Stimulated activated CD4-positive, alpha-beta T cell treated with anti-CD3 and anti-CD28 coated beads, Interleukin-1b, Interleukin-23, amount 100 ng/mL, for 1 hour (primary cell): ENCODE measurements at places on chromosomes 7 and 10.

DNA sequence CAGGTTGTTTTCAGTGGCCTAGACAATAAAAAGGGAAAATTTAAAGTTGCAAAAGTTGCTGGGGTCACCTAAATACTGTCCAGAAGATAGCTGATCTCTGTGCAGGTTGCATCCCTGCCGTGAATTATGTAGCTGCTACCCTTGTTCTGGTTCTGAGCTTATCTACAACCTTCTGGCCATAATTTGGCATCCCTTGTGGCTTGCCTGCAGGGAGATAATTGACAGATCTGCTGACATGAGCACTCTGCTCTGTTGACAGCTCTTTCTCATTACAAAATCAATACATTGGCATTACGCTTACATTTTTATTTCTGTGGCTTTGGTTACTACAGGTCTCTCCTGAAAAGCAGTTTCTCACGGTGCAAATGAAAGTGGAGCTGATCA lies 29.3 kb upstream of the HECTD2 start:
- DNase-seq, result no peak

DNA sequence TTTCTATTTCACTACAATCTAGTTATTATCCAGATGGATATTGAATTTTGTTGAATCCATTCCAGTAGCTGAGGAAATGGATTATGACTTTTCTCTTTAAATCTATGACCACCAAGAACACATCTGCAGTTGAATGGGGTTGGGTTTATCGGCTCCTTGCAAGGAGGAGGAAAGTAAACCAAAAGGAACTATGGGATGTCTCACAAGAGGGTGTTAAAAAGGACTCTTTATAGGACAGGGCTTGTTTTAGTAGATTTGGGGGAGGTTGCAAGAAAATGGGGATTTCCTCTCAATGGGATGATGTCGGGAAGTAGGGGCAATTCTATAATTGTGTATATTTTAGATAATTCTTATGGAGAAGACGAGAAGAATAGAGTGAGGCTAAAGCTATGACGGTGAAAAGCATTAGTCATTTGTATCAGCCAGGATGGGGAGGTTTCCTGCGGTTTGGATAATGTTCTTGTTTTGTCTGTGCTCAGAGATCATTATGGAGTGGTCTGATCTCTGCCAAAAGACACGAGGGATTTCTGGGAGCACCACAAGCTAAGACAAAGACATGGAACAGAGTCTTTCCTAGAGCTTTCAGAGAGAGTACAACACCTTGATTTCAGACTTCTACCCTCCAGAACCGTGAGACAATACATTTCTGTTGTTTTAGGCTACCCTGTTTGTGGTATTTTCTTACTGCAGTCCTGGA lies 5.3 kb upstream of the LRRC61 start:
- DNase-seq, result no peak

- DNase-seq, result no peak
These were observed 143.3 kb downstream of the KCNMA1 start for GRCh38 chr10:77494327-77494726.

- no peak for DNase-seq
These were observed 132.9 kb downstream of the ATXN7L1 start for GRCh38 chr7:105743351-105744090.

DNA sequence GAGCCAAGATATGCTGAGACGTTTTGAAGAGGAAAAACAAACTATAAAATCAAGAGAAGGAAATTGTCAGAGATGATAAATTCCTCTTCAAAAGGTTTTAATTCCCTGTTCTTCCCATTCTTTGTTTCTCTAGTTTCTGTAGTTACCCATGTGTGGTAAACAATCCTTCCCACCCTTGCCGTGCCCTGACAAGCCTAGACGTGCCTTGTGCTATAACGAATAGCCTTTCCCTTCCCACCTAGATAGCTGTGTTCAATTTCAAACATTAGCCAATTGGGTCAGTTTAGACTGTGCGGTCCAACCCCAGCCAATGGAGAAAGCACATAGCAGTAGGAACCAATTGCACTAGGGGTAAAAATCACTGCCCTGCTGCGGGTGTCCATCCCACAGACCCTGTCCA lies 138.1 kb downstream of the RALA start:
- no peak for DNase-seq

- DNase-seq, result no peak
These were observed 85.3 kb downstream of the ZNF365 start for GRCh38 chr10:62459500-62459899.

GRCh38 chr7:15816835-15817426 lies 130.4 kb upstream of the MEOX2 start:
- no peak for DNase-seq

DNA sequence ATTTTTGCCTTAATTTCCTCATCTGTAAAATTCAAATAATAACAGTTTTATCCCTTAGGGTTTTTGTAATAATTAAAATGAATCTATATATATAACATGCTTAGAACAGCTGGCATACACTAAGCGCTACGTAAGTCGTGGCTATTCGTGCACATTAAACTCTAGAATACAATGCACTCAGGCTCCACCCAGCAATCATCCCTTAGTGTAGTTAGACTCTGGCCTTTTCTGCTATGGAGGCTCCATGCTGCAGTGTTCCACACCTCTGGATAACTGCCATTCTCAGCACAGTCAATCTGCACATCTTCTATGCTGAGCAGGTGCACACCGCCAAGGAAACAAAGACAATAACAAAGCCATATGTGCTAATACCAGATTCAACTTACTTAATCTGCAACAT lies 92.9 kb downstream of the IPMK start:
- no peak for DNase-seq

DNA sequence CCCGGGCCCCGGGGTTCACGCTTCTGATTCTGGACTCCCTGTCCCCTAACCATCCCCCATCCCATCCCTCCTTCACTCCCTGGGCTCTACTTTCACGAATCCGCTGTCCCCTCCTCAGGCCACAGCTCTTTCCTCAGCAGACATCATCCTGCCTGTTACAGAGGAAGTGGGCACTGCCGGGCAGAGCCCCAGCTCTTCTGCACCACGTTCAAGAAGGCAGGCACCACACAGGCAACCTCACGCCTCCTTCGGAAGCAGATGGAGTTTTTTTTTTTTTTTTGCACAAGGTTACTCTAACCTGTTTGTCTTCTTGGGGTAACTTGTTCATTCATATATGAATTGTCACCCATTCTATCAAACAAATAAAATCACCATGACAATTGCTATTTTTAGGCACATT lies 17.9 kb upstream of the ZNF32 start:
- DNase-seq, result no peak

GRCh38 chr7:124411796-124412195 lies 353.8 kb downstream of the GPR37 start:
- DNase-seq, result no peak

DNA sequence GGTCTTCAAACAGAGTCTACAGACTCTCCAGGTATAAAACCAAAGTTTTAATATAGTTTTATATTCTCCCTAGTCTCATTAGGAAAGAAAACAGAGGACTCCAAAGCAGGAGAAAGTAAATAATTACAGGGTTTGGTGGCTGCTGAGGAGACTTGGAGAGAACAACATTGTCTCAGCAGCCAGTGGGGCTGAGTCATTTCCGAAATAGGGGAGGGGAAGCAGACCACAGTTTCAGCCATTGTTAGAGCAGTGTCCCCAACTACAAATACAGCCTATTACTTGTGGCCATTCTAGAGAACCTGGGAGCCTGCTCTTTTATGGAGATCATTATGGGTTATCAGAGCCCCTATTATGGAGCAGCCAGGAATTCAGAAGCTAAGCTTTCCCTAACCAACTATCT lies 44.2 kb upstream of the A1CF start:
- no peak for DNase-seq

GRCh38 chr7:33868166-33868565 lies 37.2 kb upstream of the BMPER start:
- DNase-seq, result no peak

- DNase-seq, result no peak
These were observed 19.2 kb upstream of the PANK1 start for GRCh38 chr10:89664203-89664602.

DNA sequence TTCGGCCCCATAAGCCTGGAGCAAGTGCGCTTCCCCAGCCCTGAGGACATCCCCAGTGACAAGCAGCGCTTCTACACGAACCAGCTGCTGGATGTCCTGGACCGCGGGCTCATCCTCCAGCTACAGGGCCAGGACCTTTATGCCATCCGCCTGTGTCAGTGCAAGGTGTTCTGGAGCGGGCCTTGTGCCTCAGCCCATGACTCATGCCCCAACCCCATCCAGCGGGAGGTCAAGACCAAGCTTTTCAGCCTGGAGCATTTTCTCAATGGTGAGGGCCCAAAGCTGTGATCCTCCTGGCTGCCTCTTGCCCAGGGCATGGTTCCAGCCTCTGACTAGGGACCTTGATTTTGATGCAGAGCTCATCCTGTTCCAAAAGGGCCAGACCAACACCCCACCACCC lies 10.1 kb downstream of the IRF5 start:
- DNase-seq, result no peak

GRCh38 chr7:96300502-96300901 lies 21.4 kb downstream of the SLC25A13 start:
- no peak for DNase-seq

GRCh38 chr10:27457966-27458365 lies 46.1 kb upstream of the RAB18 start:
- DNase-seq, result no peak

GRCh38 chr10:119206603-119207365 lies 587 bp upstream of the GRK5 start:
- peak; percentile 23 for DNase-seq

- no peak for DNase-seq
These were observed 6.8 kb upstream of the AEBP1 start for GRCh38 chr7:44097064-44097932.

GRCh38 chr10:97138174-97138573 lies 47.6 kb downstream of the SLIT1 start:
- no peak for DNase-seq

- DNase-seq, result no peak
These were observed 6.1 kb downstream of the GUSB start for GRCh38 chr7:65975814-65976445.

DNA sequence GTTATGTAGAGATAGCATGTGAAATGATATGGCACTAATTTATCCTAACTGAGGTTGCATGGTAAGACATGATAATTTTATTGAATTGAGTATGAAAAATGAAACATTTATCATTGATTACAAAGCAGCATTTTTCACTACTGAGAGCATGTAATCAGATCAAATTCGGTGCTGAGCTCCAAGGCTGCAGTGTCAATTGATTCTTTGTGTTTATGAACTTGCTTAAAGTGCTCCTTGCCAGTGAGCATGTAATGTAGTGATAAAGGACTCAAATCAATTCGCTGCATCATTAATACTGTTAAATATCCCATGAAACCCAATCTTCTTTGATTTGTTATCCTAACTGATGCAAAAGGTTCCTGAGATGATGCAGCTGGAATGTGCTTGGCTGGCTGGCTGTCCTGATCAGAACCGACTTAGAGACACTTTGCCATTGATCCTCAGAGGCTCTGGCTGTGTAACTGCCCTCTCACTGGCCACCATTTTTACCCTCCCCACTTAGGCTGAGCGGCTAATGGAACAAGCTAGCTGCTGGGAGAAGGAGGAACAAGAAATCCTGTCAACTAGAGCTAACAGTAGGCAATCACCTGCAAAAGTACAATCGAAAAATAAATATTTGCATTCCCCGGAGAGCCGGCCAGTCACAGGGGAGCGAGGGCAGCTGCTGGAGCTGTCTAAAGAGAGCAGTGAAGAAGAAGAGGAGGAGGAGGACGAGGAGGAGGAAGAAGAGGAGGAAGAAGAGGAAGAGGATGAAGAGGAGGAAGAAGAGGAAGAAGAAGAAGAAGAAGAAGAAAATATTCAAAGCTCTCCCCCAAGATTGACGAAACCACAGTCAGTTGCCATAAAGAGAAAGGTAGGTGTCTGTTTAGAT lies 89.8 kb upstream of the SAMD8 start:
- no peak for DNase-seq

GRCh38 chr10:46025406-46025805 lies 5.0 kb downstream of the NCOA4 start:
- DNase-seq, result no peak
